DMS153 (cell line): ENCODE measurements at places on chromosomes 3 and 15.

DNA sequence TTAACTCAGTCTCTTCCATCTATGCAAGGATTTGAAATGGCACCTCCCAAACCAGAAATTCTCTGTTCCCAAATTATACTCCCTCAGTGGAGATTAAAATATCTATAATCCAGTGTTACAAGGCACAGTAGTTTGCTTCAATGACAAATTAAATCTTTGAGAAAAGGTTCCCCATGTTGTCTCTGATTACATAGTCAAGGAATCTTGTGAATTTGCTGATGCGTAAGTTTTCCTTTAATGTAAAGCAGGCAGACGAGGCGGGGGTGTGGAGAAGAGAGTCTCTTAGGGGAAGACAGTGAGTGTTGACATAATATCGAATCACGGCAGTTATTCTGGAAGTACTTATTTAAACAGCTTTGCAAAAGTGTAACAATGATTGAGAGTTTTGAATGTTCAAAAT, 236.4 kb upstream of the RARB start:
- no peak for DNase-seq

DNA sequence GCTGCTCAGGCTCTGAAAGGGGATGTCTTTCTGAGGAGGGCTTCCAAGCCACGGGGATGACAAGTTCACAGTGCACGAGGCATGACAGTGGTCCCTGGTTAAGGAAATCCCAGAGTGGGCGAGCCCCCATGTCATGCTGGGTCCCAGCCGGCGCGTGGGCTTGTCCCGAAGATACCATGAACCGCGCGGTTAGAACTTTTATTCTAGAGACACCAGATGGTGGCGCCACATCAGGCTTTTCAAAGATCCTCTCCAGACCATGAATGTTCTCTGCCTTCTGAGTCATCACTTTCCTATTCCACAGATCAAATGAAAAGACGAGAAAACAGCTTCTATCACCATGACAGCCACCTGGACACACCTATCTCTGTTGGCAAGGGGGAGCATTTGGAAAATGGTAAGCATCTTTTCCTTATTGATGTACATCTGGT, 227.8 kb upstream of the LYSMD4 start:
- DNase-seq, result no peak

DNA sequence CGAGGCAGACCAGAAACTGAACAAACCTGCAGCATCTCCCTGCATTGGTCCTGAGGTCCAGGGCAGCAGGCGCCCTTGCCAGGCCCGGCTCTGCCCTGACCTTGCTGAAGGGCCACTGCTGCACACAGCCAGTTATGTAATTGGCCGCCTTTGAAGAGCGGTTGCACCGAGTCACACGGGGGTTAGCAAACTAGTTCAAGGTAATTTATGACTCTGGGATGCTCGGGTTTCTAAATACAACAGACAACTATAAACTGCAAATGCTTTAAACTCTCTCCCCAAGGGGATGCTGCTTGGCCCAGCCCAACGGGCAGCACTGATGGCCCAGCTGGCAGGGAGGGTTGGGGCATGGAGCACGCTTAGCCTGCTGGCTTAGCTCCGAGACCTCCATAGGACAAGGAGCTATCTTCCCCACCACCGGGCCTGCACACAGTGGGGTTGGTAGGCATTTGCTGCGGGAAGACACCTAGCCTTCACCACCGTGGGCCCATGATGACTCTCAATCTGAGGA, 60.3 kb upstream of the IQSEC1 start:
- no peak for DNase-seq

- no peak for DNase-seq
These were observed 8.0 kb upstream of the KBTBD8 start for GRCh38 chr3:66989860-66990696.

DNA sequence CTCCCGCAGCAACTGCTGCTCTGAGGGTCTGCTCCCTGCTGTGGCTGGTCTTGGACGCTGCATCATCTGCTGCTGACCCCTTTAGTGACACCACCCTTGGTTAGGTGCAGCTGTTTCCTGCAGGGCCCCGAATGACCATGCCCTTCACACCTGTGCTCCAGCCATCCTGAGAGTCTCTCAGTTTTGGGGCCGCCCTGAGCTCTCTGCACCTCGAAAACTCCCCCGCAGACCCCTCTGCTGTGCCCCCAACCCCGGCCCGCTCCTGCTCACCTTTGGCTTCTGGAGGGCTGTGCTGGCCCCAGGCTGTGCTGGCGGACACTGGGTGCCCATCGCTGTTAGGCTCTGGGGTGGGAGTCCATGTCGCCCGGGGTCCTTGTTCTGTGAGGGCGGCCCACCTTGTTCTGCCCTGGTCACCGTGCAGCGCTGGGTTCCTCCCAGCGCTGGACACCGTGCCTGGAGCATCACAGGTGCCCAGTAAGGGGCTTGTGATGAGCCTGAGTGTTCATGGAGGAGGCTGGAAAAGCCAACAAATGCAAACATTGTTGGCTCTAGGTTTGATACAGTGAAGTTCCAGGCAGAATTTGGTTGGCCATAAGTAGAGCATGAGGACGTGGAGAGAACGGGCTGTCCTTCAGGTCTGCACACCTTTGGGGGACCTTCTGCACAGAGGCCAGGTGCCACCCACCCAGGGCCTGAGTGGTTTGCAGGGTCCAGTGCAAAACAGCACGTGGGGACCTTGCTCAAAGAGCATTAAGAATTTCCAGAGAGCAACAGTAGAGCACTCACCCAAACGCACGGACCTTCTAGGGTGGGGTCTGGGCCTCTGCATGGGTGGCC, 12.3 kb downstream of the ABTB1 start:
- DNase-seq, result no peak

GRCh38 chr3:17195856-17196604, 311.3 kb downstream of the PLCL2 start:
- no peak for DNase-seq

DNA sequence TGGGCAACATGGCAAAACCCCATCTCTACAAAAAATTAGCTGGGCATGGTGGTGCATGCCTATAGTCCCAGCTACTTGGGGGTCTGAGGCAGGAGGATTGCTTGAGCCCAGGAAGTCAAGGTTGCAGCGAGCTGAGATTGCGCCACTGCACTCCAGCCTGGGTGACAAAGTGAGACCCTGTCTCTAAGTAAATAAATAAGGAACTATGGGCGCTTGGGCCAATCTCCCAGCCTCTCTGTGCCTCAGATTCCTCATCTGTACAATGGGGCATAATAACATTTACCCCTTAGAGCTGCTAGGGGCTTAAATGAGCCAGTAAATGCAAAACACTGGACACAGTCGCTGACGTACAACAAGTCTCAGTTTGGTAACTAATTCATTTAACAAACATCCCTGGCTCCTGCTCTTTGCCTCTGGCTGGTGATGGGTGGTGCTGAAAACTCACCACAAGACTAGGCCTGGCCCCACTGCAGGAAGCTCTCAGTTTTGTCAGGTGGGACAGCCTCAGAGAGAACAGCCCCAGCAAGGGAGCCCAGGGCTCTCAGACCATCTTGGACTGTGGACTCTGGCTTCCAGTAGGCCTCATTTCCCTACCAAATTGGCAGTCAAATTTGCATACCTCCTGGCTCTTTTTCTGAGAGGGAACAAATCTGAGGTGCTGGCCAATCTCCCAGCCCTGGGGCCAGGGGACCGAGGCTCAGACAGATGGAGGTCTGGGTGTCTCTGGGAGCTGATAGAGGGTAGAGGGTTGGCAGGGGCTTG, 6.4 kb upstream of the TBC1D2B start:
- no peak for DNase-seq

DNA sequence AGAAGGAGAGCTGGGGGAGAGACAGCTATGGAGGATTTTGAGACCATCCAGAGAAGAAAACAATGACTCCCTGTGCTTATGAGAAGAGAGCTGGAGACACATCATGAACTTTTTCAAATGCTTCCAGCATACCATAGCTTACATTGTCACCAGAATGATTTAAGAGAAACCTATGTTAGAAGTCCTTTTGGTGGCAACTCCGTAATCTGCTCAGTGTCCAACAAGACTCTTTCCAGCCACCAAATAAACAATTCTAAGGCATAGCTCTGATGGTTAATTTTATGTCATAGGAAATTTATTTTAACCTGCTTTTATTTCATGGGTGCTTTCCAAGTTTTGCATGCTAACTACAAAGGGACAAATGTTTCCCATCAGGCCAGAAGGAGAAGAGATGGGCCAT, 200.3 kb upstream of the MCTP2 start:
- DNase-seq, result no peak

- DNase-seq, result no peak
These were observed 9.7 kb upstream of the MEIS2 start for GRCh38 chr15:37109872-37110572.

DNA sequence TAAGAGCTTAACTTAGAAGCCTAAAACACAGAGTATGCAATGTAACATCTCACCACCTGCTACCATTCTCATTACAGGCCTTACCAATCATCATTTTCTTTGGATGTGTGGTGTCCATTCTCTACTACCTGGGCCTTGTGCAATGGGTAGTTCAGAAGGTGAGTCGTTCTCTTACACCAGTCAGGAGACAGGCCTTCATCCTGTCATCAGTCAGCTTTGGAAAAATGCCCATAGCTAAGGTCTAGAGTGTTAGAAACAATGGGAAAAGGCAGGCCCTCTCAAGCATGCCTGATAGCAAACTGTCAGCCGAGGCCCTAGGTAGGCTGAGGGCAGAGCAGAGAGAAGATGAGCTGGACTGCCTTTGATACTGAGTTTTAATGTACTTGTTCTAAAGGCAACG, 13.5 kb downstream of the SLC28A2 start:
- DNase-seq, result no peak
